Activated CD8-positive, alpha-beta T cell treated with anti-CD3 and anti-CD28 coated beads, Interleukin-2, amount 10 ng/mL, durations not matched to agents 7 days and 5 days (primary cell): ENCODE measurements at places on chromosomes 12 and 14. TPM values are rescaled to one million over a fixed set of nuclear protein-coding genes. Genes with fewer than 3 reads are reported as not detected.

GRCh38 chr12:56487448-56488040 lies 417 bp downstream of the GLS2 start:
- peaks cover 47% of the 10 kb centered on the region for H3K27me3 ChIP-seq
- no peak overlapping the region for H3K27ac ChIP-seq
- H3K4me3 ChIP-seq = peak overlapping the region; percentile 76
- H3K4me1 ChIP-seq = peaks cover 20% of the 10 kb centered on the region

DNA sequence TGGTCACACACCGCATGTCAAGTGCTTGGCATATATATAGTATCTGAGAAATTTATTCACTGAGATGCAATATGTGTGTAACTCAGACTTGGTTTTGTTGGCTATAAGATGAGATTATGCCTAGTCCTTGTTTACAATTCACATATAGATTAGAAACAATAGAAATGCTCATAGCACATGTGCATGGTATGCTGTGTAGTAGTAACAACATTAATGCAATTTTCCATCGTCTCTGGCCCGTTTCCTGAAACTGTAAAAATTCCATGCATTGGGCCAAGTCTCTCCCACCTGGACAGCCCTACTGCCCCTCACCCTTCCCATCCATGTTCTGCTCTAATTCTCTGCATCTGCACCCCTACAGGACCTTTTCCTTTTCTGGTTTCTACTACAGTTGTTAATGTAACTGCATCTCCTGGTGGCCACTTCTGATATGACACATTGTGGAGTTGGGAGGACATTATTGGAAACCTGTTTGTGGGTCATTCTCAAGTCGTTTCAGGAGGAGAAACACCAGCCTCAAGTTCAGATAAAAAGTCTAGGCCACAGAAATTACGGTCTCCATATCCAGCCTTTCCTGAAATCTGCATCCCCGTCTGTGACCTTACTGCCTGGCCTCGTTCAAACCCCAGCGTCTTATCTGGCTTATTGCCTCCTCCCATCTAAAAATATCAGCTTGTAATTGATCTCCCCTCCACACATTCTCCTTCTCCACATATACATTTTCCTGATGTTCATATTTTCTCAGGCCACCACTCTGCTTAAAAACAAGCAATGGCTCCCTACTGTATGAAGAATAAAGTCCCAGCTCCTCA lies 37.5 kb downstream of the EMP1 start:
- no peak overlapping the region for H3K4me3 ChIP-seq
- peak; percentile 60 for DNase-seq
- H3K27me3 ChIP-seq = peaks cover 18% of the 10 kb centered on the region

GRCh38 chr14:81006266-81006665 lies 50.8 kb downstream of the TSHR start:
- H3K27me3 ChIP-seq = peaks cover 7% of the 10 kb centered on the region
- no peak overlapping the region for H3K4me3 ChIP-seq
- no peak for DNase-seq
- no peaks in the 10 kb centered on the region for H3K36me3 ChIP-seq
- H3K4me1 ChIP-seq = no peaks in the 10 kb centered on the region

The GPR132 gene
- total RNA-seq = 35.7 TPM

The GLI1 gene
- 1.9 TPM for total RNA-seq

- no peaks in the 10 kb centered on the region for H3K27me3 ChIP-seq
- H3K4me1 ChIP-seq = no peaks in the 10 kb centered on the region
- no peak for DNase-seq
- no peaks in the 10 kb centered on the region for H3K36me3 ChIP-seq
- H3K27ac ChIP-seq = no peak overlapping the region
- H3K4me3 ChIP-seq = no peak overlapping the region
Observed at GRCh38 chr14:42013153-42013552, 406.5 kb downstream of the LRFN5 start.

DNA sequence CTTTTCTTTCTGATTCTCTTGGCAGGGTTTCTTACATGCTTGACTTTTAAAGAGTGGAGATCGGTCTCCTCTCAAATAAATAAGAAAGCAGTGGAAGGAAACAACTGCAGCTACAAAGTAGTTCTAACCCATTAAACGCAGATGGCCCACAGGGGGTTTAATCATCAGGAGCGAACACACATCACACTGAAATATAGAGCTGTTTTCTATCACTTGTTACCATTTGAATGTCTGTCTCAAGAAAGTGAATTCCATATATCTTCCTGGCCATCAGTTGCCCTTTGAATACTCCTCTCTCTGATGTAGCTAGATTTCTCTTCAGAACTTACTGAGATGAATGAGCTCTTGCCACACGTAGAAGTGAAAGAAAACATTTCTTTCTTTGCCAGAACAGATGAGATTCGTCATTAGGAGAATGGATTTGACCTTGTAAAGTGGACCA lies 29.1 kb downstream of the ALX1 start:
- no peaks in the 10 kb centered on the region for H3K4me1 ChIP-seq
- no peaks in the 10 kb centered on the region for H3K36me3 ChIP-seq
- H3K27me3 ChIP-seq = no peaks in the 10 kb centered on the region
- H3K4me3 ChIP-seq = no peak overlapping the region
- no peak for DNase-seq

GRCh38 chr12:46547421-46548354 lies 175.1 kb upstream of the SLC38A2 start:
- H3K36me3 ChIP-seq = peaks cover 41% of the 10 kb centered on the region
- DNase-seq = no peak
- H3K27ac ChIP-seq = peak overlapping the region; percentile 0
- peaks cover 59% of the 10 kb centered on the region for H3K4me1 ChIP-seq

- H3K36me3 ChIP-seq = peaks cover 3% of the 10 kb centered on the region
- no peak for DNase-seq
- H3K4me3 ChIP-seq = no peak overlapping the region
- no peaks in the 10 kb centered on the region for H3K27me3 ChIP-seq
- H3K27ac ChIP-seq = no peak overlapping the region
Observed at GRCh38 chr14:96351986-96352385, 11.2 kb downstream of the ATG2B start.

- H3K27ac ChIP-seq = no peak overlapping the region
- DNase-seq = no peak
- peaks cover 15% of the 10 kb centered on the region for H3K36me3 ChIP-seq
- peaks cover 27% of the 10 kb centered on the region for H3K4me1 ChIP-seq
- no peaks in the 10 kb centered on the region for H3K27me3 ChIP-seq
Observed at GRCh38 chr12:12539028-12539810, 23.4 kb downstream of the DUSP16 start.

DNA sequence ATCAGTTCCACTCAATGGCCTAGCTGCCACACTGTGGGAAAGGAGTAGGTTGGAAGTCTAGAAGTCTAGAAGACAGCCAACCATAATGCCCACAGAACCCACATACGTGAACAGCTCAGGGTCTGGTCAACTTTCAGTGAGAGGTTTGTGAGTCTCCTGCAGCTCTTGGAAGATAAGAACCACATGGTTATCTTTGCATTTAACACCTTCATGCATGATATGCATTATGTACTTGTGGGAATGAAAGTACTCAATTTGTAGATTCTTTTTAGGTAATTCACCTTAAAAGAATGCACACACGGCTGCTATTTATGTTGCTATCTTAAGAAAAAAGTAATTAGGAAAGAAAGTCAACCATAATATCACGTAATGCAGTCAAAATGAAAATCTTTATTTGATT lies 126.7 kb downstream of the ESRRB start:
- peaks cover 2% of the 10 kb centered on the region for H3K27me3 ChIP-seq
- H3K4me3 ChIP-seq = no peak overlapping the region
- no peaks in the 10 kb centered on the region for H3K36me3 ChIP-seq
- H3K4me1 ChIP-seq = no peaks in the 10 kb centered on the region
- no peak for DNase-seq

GRCh38 chr12:58712976-58713375 lies 207.3 kb downstream of the LRIG3 start:
- no peaks in the 10 kb centered on the region for H3K4me1 ChIP-seq
- no peaks in the 10 kb centered on the region for H3K36me3 ChIP-seq
- H3K27ac ChIP-seq = no peak overlapping the region
- no peak for DNase-seq
- no peaks in the 10 kb centered on the region for H3K27me3 ChIP-seq

DNA sequence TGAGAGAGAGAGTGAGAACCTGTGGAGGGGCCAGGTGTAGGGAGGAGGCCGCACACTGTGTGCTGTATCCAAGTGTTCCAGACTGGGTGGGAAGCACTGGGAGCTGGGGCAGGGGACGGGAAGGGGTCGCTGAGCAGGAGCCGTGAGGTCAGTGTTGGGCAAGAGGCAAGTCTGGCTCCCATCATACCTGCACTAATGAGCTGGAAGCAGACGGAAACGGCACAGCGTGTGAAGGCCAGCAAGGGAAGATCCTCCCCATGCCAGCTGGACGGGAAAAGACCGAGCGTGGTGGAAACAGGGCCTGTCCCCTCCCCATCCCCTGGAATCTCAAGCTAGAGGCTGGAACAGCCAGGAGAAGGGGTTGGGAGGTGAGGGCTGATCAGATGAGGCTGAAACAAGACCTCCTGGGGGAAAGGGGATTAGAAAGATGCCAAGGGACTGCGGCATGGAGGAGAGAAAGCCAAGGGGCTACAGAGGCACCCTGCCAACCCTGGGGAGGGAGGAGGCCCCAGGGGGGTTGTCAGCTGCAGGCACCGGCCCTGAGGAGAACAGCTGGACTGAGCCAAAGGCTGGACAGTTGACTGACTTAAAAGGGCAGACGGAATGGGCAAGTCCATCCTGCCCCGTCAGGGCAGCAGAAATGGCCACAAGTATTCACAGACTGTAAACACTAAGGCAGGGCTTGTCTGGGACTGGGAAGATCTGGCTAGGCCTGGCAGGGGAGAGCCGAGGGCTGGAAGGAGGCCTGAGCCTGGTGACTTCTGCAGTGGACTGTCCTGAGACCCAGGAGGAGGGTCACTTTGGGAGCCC lies 19.0 kb upstream of the LTBP2 start:
- H3K27ac ChIP-seq = no peak overlapping the region
- no peak for DNase-seq
- H3K27me3 ChIP-seq = peaks cover 25% of the 10 kb centered on the region
- H3K4me1 ChIP-seq = no peaks in the 10 kb centered on the region

DNA sequence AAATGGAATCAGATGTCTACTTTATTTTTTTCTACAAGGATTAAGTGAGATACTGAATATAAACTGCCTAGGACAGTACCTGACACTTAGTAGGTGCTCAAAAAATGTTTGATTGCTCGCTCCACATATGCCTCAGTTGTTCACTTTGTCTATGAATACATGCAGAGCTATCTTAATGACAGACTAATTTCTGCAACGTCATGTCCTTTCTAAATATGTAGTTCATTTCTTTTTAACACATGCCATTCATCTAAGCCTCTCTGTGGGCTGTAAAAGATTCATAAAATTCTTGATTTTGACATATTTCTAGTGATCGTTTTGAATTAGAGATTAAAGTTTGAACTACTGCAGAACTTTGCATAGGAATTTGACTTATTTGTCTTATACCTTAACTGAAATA lies 176.3 kb upstream of the STXBP6 start:
- H3K4me1 ChIP-seq = no peaks in the 10 kb centered on the region
- no peaks in the 10 kb centered on the region for H3K36me3 ChIP-seq
- DNase-seq = no peak
- H3K27ac ChIP-seq = no peak overlapping the region
- H3K27me3 ChIP-seq = no peaks in the 10 kb centered on the region
- no peak overlapping the region for H3K4me3 ChIP-seq

DNA sequence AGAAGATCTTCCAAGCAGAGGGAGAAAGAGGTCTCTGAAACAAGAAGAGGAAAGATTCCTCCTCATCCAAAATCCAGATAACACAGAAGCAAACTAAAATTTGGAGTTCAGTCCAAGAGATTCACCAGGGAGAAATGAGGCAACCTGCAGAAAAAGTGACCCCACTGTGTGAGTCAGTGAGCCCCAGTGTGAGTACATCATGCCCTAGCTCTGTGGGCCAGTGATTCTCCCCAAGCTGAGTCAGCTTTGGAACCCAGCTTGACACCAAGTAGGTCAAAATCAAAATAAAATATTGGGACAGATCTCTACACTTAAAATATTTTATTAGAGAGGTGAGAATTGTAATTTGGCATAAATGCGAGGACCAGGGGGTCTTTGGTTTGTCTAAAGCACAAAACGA lies 17.2 kb downstream of the CLEC2B start:
- no peak for DNase-seq
- H3K4me1 ChIP-seq = peaks cover 17% of the 10 kb centered on the region
- H3K36me3 ChIP-seq = peaks cover 75% of the 10 kb centered on the region
- no peak overlapping the region for H3K4me3 ChIP-seq
- no peak overlapping the region for H3K27ac ChIP-seq

GRCh38 chr12:115037830-115038229 lies 353.9 kb upstream of the TBX3 start:
- DNase-seq = no peak
- no peaks in the 10 kb centered on the region for H3K36me3 ChIP-seq
- H3K27me3 ChIP-seq = no peaks in the 10 kb centered on the region
- no peaks in the 10 kb centered on the region for H3K4me1 ChIP-seq
- H3K27ac ChIP-seq = no peak overlapping the region

DNA sequence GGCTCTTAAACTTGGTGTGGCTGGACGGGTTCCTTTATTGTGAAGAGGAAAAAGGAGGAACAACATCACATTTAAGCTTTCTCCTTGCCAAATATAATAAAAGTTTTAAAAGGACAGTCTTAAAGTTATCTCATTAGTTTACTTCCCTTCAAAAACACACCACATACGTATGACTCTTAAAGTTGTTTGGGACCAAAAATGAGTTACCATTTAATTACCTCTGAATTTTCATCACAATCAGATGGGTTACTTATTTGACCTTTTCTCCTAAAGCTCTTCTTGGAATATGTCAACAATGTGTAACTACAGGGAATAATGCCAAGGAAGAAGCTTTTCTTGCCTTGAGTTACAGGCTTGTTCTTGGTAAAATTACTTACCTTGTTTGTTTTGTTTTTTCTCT lies 16.4 kb downstream of the RAB21 start:
- peaks cover 6% of the 10 kb centered on the region for H3K4me1 ChIP-seq
- no peaks in the 10 kb centered on the region for H3K27me3 ChIP-seq
- DNase-seq = no peak

The ADAM21 gene
- not detected for total RNA-seq

The KRAS gene
- total RNA-seq = 33.4 TPM

- DNase-seq = peak; percentile 81
- peak overlapping the region; percentile 70 for H3K27ac ChIP-seq
- H3K27me3 ChIP-seq = no peaks in the 10 kb centered on the region
- H3K4me3 ChIP-seq = peak overlapping the region; percentile 42
- peaks cover 36% of the 10 kb centered on the region for H3K4me1 ChIP-seq
- no peaks in the 10 kb centered on the region for H3K36me3 ChIP-seq
Observed at GRCh38 chr12:122067966-122068365, 10.6 kb upstream of the MLXIP start.
